ENCODE measurements at places on chromosomes 5 and 9.

- peak; percentile 35 for DNase-seq
These were observed at the start of gene PIP5K1B for GRCh38 chr9:68704814-68705530. PIP5K1B (plus strand) TSS chr9:68705240; CDS start chr9:68822615, 117,375 bp downstream.

- DNase-seq: no peak
These were observed 20.5 kb upstream of the NDFIP1 start for GRCh38 chr5:142087920-142088679.

- peak; percentile 46 for DNase-seq
These were observed 20.9 kb downstream of the SH3GLB2 start for GRCh38 chr9:129007035-129007765.

- DNase-seq: no peak
These were observed 15.7 kb downstream of the BRD3OS start for GRCh38 chr9:134040781-134041648.

DNA sequence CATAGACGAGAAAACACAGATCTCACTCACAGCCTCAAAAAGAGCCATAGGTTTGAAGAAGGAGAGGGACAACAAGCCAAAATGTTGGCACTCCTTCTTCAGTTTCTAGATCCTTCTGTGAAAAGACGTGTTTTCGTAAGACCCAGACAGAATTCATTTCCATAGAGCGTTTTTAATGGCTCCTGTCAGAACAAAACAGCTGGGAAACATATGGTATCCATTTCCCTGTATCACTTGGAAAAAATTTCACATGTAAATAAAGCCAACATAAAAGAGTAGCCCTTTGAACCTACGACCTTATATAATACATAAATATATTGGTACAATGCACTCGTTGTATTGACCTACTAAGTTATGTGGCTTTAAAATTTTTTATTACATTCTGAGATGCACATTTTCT, 108.1 kb downstream of the SNCAIP start:
- no peak for DNase-seq

GRCh38 chr9:7613931-7614330, 185.6 kb downstream of the DMAC1 start:
- no peak for DNase-seq

Measured in uterus (tissue), 4 donors.